ENCODE measurements at places on chromosomes 2 and 18.
A peak's percentile ranks its signal among the peaks of the same experiment; 100 is the strongest.

GRCh38 chr18:6891788-6892187 lies 162.3 kb downstream of the ARHGAP28 start:
- DNase-seq = no peak

GRCh38 chr2:233079473-233079877 lies 19.3 kb downstream of the INPP5D start:
- DNase-seq = no peak

DNA sequence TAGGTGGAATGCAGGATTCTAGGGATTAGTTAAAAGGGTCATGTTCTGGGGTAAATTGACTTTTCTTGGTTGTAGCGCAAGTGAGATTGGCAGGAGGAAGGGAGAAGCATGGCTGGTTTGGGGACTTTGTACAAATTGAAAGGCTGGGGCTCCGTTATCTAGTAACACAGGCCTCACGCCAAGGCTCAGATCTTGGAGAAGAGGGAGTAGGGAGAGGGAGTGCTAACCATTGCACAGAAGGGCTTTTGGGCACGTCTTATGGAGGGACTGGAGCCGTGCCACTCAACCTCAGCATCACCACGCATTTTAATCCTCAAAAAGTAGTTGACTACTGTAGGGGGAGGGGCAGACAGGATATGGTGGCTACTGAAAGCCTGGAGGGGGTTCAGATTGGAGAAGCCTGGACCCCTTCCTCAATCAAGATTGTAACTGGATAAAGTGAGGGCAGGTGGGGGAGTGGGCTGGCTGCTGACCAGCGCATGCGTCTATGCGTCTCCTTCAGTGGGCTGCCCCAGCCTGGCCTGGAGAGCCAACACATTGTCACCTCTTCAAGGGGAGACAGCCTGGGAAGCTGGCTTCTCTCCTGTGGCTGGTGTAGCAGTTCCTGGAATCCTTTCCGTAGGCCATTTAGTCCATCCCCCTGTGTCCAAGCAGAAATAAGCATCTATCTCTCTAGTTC lies 14.3 kb downstream of the IGFBP5 start:
- DNase-seq = no peak

- no peak for DNase-seq
Observed at GRCh38 chr2:112814278-112814677, 22.3 kb downstream of the IL1B start.

DNA sequence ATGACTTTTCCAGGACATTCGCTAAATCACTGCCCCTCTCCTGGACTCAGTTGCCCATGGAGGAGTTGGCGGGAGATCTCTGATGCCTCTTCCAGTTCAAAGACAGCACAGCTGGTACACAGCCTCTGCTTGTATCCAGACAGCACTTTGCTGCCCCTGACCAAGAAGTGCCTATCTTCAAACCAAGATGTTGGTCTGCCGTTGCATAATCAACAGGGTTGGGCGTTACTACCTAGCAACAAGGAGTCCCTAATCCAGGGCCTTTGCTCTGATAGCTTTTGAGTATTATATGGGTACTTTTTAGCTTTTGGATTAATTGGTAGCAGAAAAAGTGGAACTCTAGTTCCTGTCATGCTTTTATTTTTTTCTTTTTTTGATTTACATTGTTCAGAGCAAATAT lies 166.6 kb downstream of the FAM210A start:
- DNase-seq = no peak

GRCh38 chr2:60806988-60807681 lies 51.1 kb downstream of the PAPOLG start:
- DNase-seq = peak; percentile 27

DNA sequence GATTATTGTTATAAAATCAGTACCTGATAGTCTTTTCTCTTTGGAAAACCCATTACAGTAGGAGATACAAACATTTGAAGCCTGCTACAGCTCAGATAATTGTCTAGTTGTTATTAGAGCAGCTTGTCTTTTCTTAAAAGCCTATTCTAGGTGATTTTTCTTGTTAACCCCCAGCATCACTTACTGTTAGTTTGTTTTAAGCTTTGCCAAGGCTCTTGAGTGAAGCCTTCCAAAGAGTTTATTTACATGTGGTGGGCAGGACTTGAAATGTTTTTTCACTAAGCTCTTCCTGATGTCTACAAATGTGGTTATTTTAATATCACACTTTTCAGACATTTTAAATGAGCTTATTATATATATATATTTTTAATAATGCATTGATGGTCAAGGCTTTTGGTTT lies 791.3 kb downstream of the PLCL1 start:
- no peak for DNase-seq

GRCh38 chr2:233456111-233456510 lies 101.8 kb downstream of the DGKD start:
- DNase-seq = no peak

DNA sequence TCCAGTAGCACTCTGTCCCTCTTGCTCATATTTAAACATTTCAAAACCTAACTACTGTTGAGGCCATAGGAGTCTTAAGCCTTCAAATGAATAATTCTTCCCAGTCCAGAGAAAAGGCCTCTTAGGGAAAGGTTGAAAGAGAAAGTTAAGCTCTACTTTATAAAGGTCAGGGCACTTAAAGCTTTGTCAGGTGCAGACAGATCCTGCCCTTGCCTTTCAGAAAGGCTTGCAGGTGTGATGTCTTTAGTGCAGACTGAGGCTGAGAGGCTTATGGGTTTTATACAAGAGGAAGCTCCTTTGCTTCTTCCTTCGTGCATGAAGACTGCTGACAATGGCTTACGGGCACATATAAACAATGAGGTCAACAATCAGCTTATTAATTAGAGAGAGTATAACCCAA lies 105.0 kb upstream of the LINC00305 start:
- DNase-seq = no peak

DNA sequence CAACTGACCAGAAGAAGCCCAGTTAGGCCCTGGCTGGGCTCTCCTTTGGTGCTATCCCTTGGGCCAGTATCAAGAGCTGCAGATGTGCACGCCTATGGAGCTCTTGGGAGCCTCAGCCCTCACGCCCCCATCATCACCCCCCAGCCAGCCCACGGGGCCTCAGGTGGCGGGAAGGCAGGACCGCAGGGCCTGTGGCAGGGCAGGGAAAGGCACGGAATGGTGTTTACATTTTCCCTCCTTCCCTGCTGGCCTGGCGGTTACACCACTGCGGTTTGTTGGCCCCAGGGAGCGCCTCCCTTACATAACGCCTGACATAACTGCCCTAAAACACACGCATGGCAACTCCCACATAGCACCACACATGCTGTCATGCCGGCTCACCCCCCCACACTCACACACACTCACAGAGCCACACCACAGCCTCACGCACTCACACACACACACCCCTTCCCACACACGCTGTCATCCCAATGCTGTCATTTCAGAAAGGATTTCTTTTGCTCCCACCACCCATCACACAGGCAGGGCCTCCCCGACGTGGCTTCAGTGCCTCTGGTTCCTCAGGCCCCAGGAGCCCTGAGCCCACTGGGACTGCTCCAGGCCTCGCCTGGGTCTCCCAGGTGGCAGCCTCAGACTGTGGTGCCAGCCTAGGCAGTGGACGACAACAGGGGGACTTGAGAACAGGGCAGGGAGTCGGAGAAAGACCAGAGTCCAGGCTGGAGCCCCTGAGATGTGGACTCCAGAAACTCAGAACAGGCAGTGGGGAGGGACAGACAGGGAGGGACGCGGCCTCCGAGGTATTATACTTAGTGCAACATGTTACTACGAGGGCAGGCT lies 15.7 kb downstream of the ZFP36L2 start:
- peak; percentile 88 for DNase-seq

DNA sequence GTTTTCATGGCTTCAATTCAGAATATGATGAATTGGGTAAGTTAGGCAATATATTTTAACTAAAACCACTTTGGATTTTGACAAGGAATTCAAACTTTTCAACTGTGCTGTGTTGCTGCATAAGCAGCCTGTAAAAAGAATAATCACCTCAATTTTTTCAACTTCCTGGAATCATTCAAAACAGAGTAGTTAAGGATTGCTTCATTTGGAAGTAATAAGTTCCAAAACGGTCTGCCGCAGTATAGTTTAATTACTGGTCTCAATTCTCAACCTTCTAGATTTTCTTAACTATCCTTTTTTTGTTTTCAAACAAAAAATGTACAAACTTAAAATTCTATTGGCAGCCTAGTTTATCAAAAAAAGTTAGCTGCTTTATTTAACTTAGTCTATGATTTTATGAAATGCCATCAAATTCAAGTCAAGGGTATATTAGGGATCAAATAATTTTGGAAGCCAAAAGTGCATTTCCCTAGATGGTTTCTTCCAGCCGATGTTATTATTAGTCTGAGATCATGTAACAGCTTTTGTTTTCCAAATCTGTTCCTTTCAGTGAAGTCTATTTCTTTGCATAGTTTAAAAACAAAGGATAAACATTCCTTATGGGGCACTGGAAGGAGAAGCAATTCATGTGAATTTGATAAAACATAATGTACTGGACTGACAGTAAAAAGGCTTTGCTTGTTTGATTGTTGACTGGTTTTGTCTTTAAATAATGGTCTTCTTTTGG lies 76.1 kb upstream of the ETAA1 start:
- no peak for DNase-seq

DNA sequence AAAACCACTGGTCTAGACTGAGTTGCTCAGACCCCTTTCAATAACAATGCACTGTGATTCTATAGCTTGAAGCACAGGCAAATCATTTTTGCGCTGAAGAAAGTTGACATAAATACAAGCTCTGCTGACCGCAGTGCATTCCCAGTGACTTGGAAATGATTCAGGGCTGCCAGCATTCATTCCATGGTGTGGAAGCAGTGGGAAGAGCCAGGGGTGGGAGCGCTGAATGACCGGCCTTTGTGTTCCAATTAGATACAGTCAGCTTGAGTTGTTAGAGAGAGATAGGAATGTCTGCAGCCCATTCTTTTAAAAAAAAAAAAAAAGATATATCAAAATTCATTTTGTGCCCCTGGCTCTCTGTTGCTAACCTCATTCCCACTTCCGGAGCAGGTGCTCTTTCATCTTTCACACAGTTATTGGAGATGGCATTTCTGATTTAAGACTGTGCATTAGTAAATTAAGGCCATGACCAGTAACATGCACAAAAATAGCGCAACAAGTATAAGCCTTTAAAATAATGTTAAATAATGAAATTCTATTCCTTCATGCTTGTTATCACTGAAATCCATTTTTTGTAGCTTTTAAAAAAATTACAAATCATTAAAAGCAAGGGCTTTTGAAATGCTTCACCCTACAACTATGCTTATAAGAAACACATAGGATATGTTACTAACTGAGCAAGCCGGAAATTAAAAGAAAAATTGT lies 59.4 kb upstream of the CTLA4 start:
- DNase-seq = peak; percentile 71

GRCh38 chr2:239630618-239631286 lies 229.9 kb upstream of the HDAC4 start:
- peak; percentile 24 for DNase-seq

DNA sequence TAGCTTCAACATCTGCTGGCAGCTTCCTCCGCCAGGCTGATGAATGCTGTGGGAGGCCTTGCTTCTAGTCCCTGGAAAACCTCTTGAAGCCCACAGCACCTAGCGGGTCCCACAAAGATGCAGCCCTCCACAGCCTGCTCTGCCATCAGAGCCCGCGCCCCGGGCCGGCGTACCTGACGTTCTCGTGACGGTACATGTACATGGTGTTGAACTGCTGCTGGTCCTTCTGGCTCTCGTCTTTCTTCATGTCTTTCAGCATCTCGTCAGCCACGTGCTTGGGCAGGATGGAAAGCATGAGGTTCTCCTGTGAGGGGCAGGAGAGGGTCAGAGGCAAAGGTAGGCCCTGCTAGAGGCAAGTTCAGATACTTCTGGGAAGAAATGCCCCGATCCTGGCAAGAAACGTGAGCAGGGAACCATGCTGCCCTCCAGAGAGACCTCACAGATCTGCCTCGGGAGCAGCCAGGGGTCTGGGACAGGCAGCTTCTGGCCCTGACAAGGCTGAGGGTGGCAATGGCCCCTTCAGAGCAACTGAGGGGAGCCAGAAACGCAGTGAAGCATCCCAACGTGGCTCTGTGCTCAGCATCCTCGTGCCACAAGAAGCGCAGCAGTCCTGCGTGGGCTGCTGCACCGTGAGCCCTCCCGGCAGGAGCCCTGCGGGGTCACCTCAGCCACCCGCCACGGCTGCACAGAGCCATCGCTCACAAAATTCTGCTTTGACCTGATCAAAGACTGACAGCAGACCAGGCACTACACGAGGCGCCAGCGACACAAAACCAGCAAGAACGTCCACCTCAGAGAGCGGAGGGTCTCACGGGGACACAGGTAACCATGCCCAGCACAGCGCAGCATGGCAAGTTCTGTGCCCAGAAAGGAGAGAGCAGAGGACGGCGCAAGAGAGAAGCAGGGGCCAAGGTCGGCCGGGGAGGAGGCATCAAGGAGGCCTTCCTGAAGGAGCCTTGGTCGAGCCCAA lies 49.1 kb downstream of the CENPO start:
- no peak for DNase-seq

DNA sequence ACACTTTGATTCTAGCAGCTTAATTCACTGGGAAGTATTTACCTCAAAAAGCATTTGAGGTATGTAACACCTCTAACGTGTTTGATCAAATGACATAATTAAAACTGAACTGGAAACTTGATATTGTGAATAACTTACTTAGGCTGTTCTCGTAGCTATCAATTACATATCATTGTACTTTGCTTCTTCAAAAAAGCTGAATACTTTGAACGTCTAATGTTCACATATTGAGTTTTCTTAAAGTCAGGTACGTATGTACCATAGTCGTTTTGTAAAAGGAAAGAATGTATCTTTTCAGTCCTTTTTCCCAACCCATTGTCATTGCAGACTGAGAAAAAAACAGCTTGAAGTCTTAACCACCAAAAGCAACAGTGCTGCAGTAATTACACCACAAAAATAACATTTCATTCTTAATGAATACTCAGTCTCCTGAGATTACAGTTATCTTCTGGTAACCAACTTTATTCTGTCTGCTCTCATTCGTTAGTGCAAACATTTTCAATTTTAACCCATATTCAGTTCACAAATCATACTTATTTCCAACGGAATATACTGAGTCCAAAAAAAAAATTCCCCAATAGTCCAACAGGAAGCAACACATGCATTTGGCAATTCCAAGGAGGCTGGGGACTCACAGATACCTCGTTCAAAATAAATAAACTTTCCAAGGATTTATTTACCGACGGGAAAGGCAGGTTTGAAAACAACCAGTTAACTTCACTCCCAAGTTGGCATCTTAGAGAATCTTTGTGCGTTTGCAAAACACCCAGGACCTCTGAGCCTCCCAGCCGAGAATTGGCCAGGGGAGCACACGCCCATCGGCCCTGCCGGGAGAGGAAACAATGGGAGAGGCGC lies 1.1 kb downstream of the CHN1 start:
- DNase-seq = no peak

- DNase-seq = no peak
Observed at GRCh38 chr2:9360701-9361100, 62.6 kb downstream of the ITGB1BP1 start.

GRCh38 chr2:235131334-235132305 lies 179.8 kb downstream of the SH3BP4 start:
- no peak for DNase-seq

- no peak for DNase-seq
Observed at GRCh38 chr18:432791-433190, 67.7 kb downstream of the COLEC12 start.

GRCh38 chr2:97757062-97757461 lies 43.7 kb downstream of the ZAP70 start:
- DNase-seq = no peak

GRCh38 chr2:225270053-225270452 lies 129.5 kb upstream of the NYAP2 start:
- no peak for DNase-seq

GRCh38 chr2:241218131-241219029 lies 29.9 kb downstream of the ANO7 start:
- DNase-seq = no peak
